ENCODE measurements at places on chromosomes 2 and 18.

DNA sequence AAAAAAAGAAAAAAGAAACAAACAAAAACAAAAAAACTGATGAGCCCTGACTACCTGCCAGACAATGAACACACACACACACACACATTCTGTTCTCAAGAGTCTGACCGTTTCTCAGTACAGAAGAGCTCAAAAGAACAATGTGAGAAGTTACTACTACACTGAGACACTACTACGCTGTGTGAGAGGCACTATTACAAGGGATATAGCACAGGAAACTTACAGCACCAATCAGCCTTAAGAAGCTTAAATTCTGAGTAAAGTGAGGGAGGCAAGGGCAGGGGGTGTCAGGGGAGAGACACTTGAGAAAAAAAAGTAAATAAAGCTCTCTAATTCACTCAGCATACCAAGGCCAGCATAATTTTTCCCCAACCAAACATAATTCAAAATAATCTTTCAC, 32.5 kb downstream of the WDR33 start:
- DNase-seq, result no peak

GRCh38 chr18:44437603-44438002, 243.1 kb upstream of the SETBP1 start:
- no peak for DNase-seq

GRCh38 chr2:205722283-205722918, 40.1 kb downstream of the NRP2 start:
- DNase-seq, result no peak

- DNase-seq, result no peak
Measured at GRCh38 chr2:181389524-181389923, 67.7 kb upstream of the ITGA4 start.

DNA sequence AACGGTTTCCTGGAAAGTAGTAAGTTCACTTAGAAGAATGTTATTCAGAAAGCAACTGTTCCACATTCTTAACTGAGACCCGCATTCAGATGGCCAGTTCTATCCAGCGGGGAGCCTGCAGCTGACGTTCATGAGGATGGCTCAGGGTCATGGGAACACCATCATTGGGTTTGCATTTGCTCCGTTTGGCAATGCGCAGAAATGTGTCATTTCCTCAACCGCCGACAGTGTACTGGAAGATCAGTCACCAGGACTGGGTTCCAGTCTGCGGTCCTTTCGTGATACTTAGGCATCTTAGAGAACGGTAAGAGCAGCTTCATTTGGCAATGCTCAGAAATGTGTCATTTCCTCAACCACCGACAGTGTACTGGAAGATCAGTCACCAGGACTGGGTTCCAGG, 104.0 kb downstream of the DNER start:
- no peak for DNase-seq

DNA sequence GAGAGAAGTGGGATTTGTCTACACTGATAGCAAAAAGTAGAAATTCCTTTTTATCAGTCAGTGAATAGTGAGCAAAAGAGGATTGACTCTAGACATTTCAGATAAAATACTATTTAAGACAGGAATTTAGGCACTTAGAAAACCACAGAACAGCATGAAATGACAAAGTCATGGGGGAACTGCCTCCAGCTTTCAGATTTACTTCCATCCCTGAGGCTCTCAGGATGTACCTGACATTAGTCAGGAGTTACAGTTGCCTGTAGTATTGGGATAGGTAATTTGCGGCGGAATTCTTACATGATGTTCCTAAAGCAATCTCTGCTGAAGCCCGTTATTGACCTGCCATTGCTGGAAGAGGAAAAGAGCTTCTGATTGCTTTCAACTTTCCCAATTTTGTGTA, 337.1 kb upstream of the MAP2 start:
- DNase-seq, result no peak

- no peak for DNase-seq
Measured at GRCh38 chr2:127637725-127638252, 8.2 kb upstream of the GPR17 start.

GRCh38 chr2:12314127-12314760, 402.5 kb upstream of the TRIB2 start:
- no peak for DNase-seq

DNA sequence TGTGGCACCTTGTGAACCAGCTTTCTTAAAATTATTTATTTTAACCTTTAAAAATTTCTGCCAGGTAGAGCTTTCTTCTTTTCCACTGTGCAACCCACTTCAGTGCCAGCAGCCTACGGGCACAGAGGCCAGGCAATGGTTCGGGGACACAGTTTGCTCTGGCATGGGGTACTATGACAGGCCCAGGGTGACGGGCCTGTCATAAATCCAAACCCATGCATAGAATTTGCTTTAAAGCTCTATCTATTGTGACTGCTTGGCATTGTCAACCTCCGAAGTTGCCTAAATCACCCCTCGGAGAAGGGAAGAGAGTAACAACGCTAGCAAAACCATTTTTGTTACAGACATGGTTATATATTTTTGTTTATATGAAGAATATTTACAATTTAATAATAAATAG, 1.5 kb downstream of the ODC1 start:
- no peak for DNase-seq

GRCh38 chr2:26522325-26522724, 44.4 kb upstream of the OTOF start:
- no peak for DNase-seq

DNA sequence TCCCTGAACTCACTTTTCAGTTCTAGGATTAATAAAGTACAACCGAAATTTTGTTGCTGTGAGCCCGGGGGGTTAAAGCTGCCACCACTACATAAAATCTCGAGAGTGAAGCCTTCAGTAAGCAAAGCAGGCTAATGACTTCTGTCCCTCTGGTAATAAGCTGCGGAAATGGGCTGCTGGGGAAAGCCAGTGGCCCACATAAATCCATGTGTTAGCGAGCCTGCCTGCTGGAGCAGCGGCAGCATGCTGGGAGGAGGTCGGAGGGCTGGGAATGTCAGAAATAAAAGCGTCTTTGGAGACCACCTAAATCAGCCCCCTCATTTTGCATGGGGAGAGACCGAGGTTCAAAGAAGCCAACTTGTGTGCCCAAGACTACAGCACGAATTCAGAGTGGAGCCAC, 371.7 kb downstream of the TNS1 start:
- DNase-seq, result no peak

GRCh38 chr2:157329524-157329923, 3.9 kb upstream of the ERMN start:
- no peak for DNase-seq

- DNase-seq, result no peak
Measured at GRCh38 chr2:59019566-59020159, 778.5 kb upstream of the FANCL start.

GRCh38 chr2:15942711-15943345, 2.5 kb downstream of the MYCN start:
- no peak for DNase-seq

DNA sequence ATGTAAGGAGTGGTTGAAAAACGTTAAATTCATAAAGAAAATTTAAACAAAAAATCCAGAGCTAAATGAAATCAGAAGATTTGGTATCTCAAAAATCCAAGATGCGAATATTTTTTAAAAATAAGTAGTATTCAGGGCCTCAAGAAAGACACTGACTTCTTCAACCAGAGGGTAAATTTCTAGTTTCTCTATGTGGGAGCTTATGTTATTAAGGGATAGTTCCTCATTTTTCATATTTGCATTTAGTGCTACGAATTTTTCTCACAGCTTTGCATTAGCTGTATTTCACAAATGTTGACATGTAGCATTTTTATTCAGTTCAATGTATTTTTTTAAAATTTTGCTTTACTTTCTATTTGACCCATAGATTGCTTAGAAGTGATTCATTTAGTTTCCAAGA, 454.7 kb downstream of the CBLN2 start:
- DNase-seq, result no peak

GRCh38 chr2:181944164-181944913, 41.3 kb upstream of the PPP1R1C start:
- DNase-seq, result no peak

- DNase-seq, result no peak
Measured at GRCh38 chr2:188975497-188976102, 1.4 kb downstream of the COL3A1 start.

DNA sequence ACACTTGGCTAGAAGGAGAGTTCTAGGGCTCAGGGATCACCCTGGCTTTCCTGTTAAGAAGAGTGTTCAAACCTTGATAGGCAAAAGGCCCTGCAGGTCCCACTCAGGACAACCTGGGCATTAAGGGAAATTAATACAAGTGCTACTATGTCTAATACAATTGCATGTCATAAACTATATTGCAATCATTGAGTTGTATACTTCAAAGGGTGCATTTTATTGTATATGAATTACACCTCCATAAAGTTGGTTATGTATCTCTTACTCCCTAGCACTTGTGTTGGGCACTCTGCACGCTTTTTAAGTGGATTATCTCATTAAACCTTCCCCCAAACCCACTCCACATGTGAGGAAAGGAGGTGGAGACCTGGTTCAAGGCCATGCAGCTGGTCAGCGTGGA, 172.1 kb upstream of the GLI2 start:
- DNase-seq, result no peak

- no peak for DNase-seq
Measured at GRCh38 chr2:226932443-226932842, 96.6 kb downstream of the RHBDD1 start.

GRCh38 chr2:72038524-72038923, 109.1 kb downstream of the CYP26B1 start:
- no peak for DNase-seq

DNA sequence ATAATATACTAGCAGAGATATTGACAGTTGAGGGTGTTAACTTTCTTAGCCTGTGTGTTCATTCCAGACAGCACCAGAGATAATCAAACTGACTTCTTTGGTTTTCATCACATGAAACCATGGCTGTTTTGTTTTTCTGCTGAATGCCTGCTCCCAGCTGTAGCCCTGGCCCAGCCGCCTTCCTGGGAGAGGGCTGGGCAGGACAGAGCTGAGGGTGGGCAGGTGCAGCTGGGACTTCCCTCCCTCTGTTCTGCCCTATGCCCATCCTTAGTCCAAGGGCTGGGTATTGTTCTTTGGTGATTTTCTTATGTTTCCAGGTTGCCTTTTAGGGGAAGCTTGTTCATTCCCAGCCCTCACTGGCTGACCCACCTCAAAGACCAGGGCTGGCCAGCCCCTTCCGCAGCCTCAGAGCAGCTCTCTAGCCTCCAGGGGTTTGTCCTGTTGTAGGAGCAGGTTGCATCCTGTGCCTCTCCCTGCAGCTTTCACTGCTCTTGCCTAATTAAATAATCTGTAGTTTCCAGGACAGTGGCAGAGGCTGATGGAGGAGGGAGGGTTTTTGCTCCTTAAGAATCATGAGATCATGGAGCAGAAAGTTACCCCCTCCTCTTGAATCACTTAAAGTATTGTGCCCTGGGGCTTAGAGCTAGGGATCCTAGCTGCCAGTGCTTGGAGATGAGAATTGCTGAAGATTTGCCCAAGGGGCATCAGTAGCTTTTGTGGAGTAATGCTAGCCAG, 61.4 kb downstream of the MTCL1 start:
- DNase-seq, result no peak

DNA sequence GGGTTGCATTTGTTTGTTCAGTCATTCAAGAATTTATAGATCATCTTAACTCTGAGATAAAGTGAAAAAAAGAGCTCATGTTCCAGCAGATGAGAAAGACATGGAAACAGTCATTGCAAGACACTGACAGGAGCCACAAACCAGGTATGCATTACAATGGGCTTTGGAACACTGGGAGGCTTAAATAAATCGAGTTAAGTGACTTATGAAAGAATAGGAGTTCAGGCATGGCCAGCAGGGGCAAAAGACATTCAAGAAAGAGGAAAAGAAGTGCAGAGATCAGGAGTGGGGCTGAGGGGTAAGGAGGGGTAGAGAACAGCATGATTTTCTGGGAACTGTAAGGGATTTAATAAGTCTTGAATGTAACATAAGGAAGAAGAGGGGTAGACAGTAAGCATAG, 121.2 kb upstream of the EPC2 start:
- no peak for DNase-seq

DNA sequence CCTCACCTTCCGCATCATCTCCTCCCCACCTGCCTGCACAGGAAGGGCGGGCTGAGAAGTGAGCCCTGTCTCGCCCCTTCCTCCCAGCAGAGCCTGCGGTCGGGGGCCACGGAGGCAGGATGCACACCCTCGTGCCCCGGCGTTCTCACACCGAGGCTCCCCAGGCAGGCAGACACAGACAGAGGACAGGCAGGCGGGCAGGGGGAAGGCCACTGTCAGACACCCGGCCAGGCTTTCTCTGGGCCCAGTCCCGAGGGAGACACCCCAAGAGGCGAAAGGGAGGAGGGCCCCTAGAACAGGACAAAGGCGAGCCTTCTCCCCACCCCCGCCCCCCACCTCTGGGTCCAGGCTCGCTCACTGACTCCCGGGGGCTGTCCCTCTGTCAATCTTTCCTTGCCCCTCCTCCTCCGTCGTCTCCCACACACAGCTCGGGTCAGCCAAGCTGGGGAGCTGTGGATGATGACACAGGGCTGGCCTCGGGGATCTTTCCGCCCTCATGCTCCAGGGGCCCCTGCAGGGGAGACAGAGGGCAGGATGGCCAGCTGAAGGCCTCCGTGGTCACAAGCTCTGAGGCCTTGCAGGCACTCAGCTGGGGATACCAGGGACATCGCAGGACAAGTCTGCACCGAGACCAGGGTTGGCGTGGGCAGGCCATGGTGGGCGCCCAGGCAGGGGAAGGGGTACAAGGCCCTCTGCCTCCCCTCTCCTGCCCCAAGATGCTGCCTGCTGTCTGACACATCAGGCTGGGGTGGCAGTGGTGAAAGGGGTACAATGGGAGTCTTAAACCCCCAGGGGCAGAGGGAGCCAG, 24.9 kb downstream of the BIN1 start:
- no peak for DNase-seq

DNA sequence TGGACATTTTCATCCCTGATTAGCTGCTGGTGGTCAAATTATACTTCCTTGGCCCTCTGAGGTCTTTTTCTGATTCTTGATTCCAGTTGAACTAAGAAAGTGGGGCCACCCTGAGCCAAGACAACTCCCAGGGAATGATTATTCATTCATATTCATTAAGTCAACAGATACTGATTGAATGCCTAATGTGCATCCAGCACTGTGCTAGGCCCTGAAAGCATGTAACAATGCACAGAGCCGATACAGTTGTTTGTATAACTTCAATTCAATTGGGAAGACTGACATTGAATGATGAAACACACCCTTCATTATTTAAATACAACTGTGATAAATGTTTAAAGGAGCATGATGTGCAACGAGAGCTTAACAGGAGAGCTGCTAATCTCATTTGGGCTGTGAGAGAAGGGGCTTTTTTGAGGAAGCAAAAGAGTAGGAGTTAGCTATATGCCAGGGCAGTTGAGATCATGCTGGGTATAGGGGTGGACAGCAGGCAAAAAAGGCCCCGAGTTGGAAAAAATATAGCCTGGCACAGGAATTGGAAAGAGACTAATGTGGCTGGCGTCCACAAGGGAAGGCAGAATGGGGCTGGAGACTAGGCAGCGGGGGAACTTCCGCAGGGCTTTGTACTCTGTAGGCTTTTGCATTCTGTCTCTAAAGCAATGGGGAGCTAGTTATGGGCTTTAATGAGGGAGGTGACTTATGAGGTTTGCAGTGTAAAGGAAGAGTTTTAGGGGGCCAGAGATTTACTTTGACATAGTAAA, 57.2 kb upstream of the ACVR1 start:
- no peak for DNase-seq

GRCh38 chr2:119856469-119856901, 96.8 kb downstream of the PTPN4 start:
- DNase-seq, result no peak

All from NCI-H187 (cell line).